ENCODE measurements at places on chromosomes 4 and X. TPM values are rescaled to one million over a fixed set of nuclear protein-coding genes. Genes with fewer than 3 reads are reported as not detected.

- DNase-seq, result no peak
Observed at GRCh38 chr4:72365016-72365415, 204.0 kb downstream of the ADAMTS3 start.

GRCh38 chr4:38672397-38673129 lies 8.6 kb downstream of the KLF3 start:
- DNase-seq, result no peak

DNA sequence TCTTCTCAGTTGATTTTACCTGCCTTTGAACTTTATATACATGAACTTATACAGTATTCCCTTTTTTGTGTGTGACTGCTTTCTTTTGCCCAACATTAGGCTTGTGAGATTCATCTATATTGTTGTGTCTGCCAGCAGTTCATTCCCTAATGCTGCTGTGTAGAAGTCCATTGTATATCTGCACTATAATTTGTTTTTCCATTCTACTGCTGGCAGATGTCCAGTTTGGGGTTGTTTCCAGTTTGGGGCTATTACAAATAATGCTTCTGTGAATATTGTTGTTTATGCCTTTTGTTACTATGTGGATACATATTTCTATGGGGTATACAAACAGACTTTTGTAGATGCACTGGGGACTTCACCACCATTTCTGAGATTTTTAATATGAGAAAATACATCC lies 268.4 kb downstream of the DCTD start:
- no peak for DNase-seq

DNA sequence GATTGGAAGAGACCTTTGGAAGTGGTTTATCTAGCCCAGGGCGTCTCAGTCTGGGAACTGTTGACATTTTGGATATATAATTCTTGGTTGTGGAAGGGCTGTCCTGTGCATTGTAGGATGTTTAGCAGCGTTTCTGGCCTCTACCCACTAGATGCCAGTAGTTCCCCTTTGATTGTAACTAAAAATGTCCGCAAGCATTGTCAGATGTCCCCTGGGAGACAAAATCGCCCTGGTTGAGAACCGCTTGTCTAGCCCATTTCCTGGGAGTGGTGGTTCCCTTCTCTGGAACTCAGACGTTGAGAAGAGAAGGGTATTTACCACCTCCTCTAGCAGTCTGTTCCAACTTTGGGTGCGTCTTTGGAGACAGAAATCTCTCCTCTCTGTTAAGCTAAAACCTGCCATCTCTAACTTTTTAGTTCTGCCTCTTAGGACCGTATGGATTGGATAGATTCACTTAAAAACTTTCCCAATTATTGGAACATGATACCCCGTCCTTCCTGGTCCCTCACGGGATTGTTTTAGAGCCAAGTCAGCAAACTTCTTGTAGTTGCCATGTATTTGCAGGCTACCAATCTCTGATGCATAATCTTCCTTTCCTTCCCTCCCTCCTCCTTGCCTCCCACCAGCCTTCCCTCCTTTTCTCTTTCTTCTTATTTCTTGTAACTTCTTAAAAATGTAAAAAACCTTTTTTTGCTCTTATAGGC lies 13.9 kb downstream of the TMEM165 start:
- peak; percentile 55 for DNase-seq

DNA sequence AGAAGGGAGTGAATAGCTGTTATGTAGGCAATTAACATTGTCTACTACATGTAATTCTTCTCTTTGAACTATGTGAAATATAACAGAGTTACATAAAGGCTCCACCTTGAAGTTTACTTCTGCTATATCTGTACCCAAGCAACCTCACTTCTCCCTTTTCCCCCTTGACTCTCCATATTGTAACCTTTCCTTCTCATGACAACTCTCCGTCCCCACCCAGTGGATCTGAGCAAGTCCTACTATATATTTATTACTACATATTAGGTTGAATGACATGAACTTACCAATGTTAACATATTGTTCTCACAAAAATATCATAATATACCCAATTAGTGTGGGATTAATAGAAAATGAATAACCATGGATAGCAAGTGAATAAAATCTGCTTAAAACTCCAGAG lies 93.2 kb upstream of the ATP8A1 start:
- peak; percentile 34 for DNase-seq

DNA sequence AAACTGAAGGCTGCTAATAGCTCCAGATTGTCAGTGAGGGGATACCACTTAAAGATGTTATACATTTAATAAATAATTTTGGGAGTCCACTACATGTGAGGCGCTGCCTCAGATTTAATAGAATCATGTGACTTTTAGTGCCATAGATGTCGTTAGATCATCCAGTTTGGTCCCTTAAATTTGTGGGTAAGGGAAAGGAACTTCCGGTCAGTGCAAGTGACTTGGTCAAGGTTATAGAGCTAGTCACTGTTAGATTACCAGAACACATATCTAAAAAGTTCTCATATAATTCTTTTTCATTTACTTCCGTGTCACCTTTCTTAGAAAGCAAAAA lies 529 bp upstream of the UBA6 start:
- no peak for DNase-seq

- DNase-seq, result no peak
Observed at GRCh38 chrX:10325611-10326010, 168.8 kb downstream of the CLCN4 start.

DNA sequence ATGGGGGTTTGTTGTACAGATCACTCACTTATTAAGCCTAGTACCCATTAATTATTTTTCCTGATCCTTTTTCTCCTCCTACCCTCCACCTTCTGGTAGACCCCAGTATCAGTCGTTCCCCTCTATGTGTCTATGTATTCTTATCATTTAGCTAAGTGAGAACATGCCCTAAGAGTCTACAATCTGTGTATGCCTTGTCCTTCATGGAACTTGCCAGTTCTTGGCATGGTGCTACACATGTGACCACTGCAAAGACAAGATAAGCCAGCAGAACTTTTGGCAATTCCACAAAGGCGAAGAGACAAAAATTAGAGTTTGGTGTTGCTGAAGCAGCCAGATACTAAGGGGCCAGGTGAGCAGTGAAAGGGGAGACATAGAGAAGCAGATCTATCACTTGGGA lies 101.3 kb downstream of the CORIN start:
- no peak for DNase-seq

DNA sequence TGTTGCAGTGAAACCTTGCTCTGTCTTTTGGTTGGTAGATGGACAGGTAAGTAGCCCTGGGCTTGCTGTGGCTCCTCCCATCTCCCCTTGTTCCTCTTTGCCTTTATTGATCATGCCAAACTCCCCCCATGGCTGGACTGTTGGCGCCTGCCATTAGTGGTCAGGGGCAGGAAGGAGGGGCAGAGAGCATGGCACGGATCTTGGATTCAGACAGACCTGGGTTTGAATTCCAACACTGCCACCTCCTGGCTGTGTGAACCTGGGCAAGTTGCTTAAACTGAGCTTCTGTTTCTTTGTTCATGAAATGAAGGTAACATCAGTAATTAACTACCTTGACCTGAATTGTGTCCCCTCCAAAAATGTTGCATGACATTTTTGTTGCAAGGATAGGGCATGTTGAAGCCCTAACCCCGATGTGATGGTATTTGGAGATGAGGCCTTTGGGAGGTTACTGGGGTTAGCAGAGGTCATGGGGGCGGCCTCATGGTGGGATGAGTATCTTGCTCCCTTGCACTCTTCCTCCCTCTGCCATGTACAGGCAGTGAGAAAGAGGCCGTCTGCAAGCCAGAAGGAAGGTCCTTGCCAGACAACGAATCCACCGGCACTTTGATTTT lies 6.0 kb downstream of the SLC2A9 start:
- DNase-seq, result peak; percentile 82

GRCh38 chrX:118534716-118535493 lies 39.3 kb downstream of the DOCK11 start:
- peak; percentile 31 for DNase-seq

GRCh38 chrX:14030174-14030530 lies 460 bp upstream of the GEMIN8 start:
- no peak for DNase-seq

GRCh38 chrX:154000051-154000450 lies 19.7 kb downstream of the IRAK1 start:
- DNase-seq, result peak; percentile 12

GRCh38 chrX:135328421-135329005 lies 19.2 kb downstream of the ETDC start:
- no peak for DNase-seq

- DNase-seq, result no peak
Observed at GRCh38 chr4:137514406-137515111, 17.7 kb downstream of the PCDH18 start.

- no peak for DNase-seq
Observed at GRCh38 chrX:74465424-74465823, 44.1 kb downstream of the SLC16A2 start.

- DNase-seq, result no peak
Observed at GRCh38 chrX:1720836-1721235, 106.0 kb downstream of the ASMT start.

- no peak for DNase-seq
Observed at GRCh38 chr4:10347815-10348214, 109.4 kb downstream of the ZNF518B start.

- no peak for DNase-seq
Observed at GRCh38 chrX:147935156-147935758, 23.5 kb downstream of the FMR1 start.

- no peak for DNase-seq
Observed at GRCh38 chrX:115606861-115607260, 45.9 kb downstream of the PLS3 start.

- no peak for DNase-seq
Observed at GRCh38 chr4:168388890-168389289, 70.3 kb upstream of the DDX60 start.

Gene TLR2
- total RNA-seq, result 2.1 TPM

Gene PAGE4
- total RNA-seq, result not detected

Gene HSFX4
- total RNA-seq, result not detected

Gene GRPR
- 16.5 TPM for total RNA-seq

Gene USP26
- not detected for total RNA-seq

Gene DCAF4L1
- total RNA-seq, result 0.63 TPM

Gene ADAMTS3
- total RNA-seq, result 3.7 TPM

Gene ADH6
- not detected for total RNA-seq

Gene GJB1
- not detected for total RNA-seq
